ENCODE measurements at places on chromosomes 11 and 22. TPM values are rescaled to one million over a fixed set of nuclear protein-coding genes. Genes with fewer than 3 reads are reported as not detected.
A peak's percentile ranks its signal among the peaks of the same experiment; 100 is the strongest.

GRCh38 chr11:1292018-1292643, 17.3 kb downstream of the TOLLIP start:
- H3K36me3 ChIP-seq, result peaks cover 60% of the 10 kb centered on the region
- H3K27ac ChIP-seq, result no peak overlapping the region
- no peak overlapping the region for H3K4me3 ChIP-seq
- DNase-seq, result no peak

PRAME gene
- total RNA-seq, result not detected

SEC14L3 gene
- total RNA-seq, result not detected

DNA sequence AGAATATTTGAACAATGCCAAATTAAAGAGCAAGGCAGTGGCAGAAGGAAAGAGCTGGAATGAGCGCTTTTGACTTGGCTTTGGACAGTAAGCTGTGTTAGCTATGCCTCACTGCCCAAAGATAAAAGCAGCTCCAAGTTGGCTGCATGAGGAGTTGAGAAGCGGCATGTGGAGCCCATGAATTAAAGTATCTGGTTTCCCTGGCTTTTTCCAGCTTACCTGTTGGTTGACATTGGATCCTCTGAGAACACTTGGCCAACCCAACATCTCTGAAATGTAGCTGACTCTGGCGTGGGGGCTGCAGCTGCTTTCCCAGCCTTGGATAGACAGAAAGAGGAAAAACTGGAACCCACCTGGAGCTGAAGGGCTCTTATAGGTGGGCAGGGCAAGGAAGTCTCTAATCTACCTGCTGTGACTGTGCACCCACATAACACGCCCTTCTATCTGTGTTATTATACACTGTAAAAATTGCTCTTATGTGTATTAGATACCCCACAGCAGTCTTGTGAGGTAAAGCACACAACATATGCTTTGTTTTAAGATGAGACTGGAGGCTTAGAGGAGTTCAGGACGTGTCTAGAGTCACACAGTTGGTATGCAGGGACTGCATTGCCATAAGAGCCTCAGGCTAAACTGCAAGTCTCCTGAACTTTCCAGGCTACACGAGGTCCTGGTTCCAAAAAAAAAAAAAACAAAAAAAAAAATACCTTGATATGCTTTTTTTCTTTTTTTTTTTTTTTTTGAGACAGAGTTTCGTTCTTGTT, 5.8 kb downstream of the UBASH3B start:
- no peak overlapping the region for H3K27ac ChIP-seq
- H3K36me3 ChIP-seq, result no peaks in the 10 kb centered on the region
- no peaks in the 10 kb centered on the region for H3K27me3 ChIP-seq
- H3K4me3 ChIP-seq, result no peak overlapping the region
- no peak for DNase-seq
- H3K4me1 ChIP-seq, result peaks cover 9% of the 10 kb centered on the region

DNA sequence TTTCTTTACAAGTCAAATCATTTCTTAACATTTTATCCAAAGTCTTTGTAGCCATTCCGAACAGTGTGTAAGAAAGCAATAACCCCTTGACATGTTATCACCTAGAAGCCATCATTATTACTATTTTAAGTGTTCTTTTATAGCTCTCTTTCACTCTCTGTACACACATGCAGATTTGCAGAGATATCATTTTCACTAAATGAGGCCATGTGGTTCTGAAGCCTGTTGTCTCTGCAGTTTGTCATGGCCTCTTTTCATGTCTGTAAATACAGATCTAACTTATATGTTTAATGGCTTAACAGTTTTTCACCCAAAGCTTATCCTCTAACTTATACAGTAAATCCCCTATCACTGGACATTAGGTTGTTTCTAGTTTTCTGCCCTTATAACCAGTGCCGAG, 166.8 kb downstream of the MYO18B start:
- no peak overlapping the region for H3K27ac ChIP-seq
- DNase-seq, result no peak
- H3K4me1 ChIP-seq, result no peaks in the 10 kb centered on the region
- H3K4me3 ChIP-seq, result no peak overlapping the region
- no peaks in the 10 kb centered on the region for H3K36me3 ChIP-seq
- no peaks in the 10 kb centered on the region for H3K27me3 ChIP-seq

DNA sequence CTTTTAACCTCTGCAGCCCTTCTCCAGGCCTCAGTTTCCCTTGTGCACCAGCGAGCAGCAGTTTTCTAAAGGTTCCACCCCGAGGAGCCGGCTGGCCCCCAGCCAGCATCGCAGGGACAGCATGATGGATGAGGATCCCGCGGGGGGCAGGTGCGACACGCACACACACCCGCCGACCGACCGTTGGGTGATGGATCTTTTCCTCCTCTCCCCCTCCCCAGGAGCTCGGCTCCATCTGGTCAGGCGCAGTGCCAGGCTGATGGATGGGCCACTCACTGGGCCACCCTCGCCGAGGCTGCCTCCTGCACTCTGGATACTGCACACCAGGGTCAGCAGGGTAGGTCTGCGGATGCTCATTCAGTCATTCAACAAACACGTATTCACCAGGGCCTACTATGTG, 12.8 kb upstream of the CABP7 start:
- no peaks in the 10 kb centered on the region for H3K36me3 ChIP-seq
- peaks cover 8% of the 10 kb centered on the region for H3K4me1 ChIP-seq
- DNase-seq, result no peak
- H3K4me3 ChIP-seq, result no peak overlapping the region

- DNase-seq, result no peak
- no peaks in the 10 kb centered on the region for H3K4me1 ChIP-seq
- H3K27ac ChIP-seq, result no peak overlapping the region
- H3K27me3 ChIP-seq, result no peaks in the 10 kb centered on the region
Measured at GRCh38 chr11:77503006-77503405, 29.1 kb upstream of the PAK1 start.

MAPK11 gene
- 9.0 TPM for total RNA-seq

GRCh38 chr11:94794287-94795168, 26.4 kb downstream of the AMOTL1 start:
- H3K27me3 ChIP-seq, result no peaks in the 10 kb centered on the region
- H3K4me1 ChIP-seq, result peaks cover 90% of the 10 kb centered on the region
- H3K4me3 ChIP-seq, result no peak overlapping the region
- peak overlapping the region; percentile 49 for H3K27ac ChIP-seq
- no peak for DNase-seq

- H3K4me3 ChIP-seq, result no peak overlapping the region
- no peak for DNase-seq
- H3K27me3 ChIP-seq, result no peaks in the 10 kb centered on the region
- H3K4me1 ChIP-seq, result peaks cover 8% of the 10 kb centered on the region
- no peaks in the 10 kb centered on the region for H3K36me3 ChIP-seq
Measured at GRCh38 chr11:73228268-73229134, 10.4 kb downstream of the P2RY2 start.

GRCh38 chr22:24146791-24147353, 34.4 kb upstream of the SUSD2 start:
- no peak for DNase-seq
- peak overlapping the region; percentile 24 for H3K4me3 ChIP-seq
- peak overlapping the region; percentile 80 for H3K27ac ChIP-seq
- H3K27me3 ChIP-seq, result no peaks in the 10 kb centered on the region

- H3K27ac ChIP-seq, result no peak overlapping the region
- no peaks in the 10 kb centered on the region for H3K4me1 ChIP-seq
- H3K4me3 ChIP-seq, result no peak overlapping the region
- DNase-seq, result no peak
Measured at GRCh38 chr11:90536301-90536700, 313.5 kb upstream of the CHORDC1 start.

DNA sequence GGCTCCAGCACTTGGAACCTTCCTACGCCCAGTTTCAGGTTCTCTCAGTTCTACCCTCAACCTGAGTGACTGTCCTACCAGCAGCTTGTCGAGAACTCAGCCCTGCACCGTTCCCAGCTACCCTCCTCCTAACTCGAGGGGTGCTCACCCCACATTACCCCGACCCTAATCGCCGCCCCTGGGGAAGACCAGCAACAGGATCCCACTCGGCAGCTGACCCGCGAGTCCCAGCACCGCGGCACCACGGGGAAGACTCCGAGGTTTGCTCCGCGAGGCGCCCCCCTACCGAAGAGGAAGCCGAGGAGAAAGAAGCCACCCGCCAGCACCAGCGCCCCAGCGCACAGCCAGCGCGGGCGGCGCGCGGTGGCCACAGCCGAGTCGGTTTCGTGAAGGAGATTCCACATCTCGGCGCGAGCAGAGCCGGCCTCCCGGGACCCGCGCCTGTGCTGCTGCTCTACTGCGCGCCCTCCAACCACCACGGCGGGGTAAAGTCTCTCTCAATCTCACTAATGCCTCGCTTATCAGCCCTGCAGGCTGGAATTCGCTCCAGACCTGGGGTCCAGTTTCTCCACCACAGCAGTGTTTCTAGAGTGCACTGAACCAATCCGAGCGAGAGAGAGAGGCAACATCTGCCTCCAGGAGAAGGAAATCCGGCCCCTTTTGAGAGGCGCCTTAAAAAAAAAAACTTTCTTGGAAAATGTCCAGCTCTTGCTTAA, at the start of gene FOLH1:
Gene FOLH1, minus strand, starts transcription at position 597 of the 716 bp plus-strand sequence. Its CDS starts 193 bp downstream, at position 404.
- H3K36me3 ChIP-seq, result no peaks in the 10 kb centered on the region
- no peak for DNase-seq
- H3K4me3 ChIP-seq, result peak within 1 kb of the TSS; percentile 46
- H3K27ac ChIP-seq, result no peak within 1 kb of the TSS
- no peaks in the 10 kb centered on the region for H3K27me3 ChIP-seq

GRCh38 chr11:15910761-15911160, 445.6 kb downstream of the SOX6 start:
- no peaks in the 10 kb centered on the region for H3K36me3 ChIP-seq
- no peak for DNase-seq
- no peaks in the 10 kb centered on the region for H3K4me1 ChIP-seq
- H3K27me3 ChIP-seq, result peaks cover 4% of the 10 kb centered on the region
- no peak overlapping the region for H3K4me3 ChIP-seq

DNA sequence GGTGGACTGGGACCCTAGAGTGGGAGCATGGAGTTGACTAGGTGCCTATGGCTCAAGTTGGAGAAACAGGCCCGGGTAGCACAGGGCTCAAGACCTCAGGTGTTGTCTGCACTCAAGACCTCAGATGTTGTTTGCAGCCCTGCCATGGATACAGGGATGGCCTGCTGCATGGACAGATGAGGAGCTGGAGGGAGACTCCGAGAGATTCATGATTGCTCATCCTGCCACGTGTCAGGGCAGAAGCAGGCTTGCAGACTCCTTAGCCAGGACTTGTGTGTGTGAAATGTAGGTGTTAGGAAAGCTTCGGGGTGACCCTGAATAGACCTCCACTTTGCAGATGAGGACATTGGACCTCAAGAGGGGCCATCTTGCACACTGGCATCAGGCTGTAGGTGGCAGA, 921 bp downstream of the CCDC116 start:
- DNase-seq, result no peak
- H3K4me1 ChIP-seq, result peaks cover 11% of the 10 kb centered on the region

TEX54 gene
- total RNA-seq, result not detected

MPPED1 gene
- total RNA-seq, result not detected

GRCh38 chr11:76620489-76620888, 50.1 kb downstream of the LRRC32 start:
- H3K27ac ChIP-seq, result no peak overlapping the region
- peaks cover 22% of the 10 kb centered on the region for H3K4me1 ChIP-seq
- no peak for DNase-seq
- no peaks in the 10 kb centered on the region for H3K27me3 ChIP-seq
- H3K36me3 ChIP-seq, result no peaks in the 10 kb centered on the region
- no peak overlapping the region for H3K4me3 ChIP-seq

IL17REL gene
- not detected for total RNA-seq

GRCh38 chr11:81342966-81343365, 1390.7 kb downstream of the FAM181B start:
- no peak overlapping the region for H3K4me3 ChIP-seq
- H3K36me3 ChIP-seq, result no peaks in the 10 kb centered on the region
- no peak overlapping the region for H3K27ac ChIP-seq
- no peaks in the 10 kb centered on the region for H3K4me1 ChIP-seq
- no peak for DNase-seq
- H3K27me3 ChIP-seq, result no peaks in the 10 kb centered on the region

DNA sequence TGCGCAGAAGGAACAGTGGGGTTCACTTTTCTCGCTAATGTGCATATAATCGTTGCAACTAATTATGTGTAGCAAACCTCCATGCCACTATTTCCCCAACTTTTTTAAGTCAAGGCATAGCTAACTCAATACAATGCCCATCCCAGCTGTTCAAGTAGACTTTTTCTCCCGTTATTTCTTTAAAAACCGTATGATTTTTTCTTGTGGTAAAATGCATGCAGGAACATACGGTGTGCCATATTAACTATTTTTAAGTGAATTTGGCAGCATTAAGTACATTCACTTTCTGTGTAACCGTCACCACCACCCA, 2.8 kb upstream of the DUSP8 start:
- no peak overlapping the region for H3K4me3 ChIP-seq

GRCh38 chr11:35313066-35313759, 106.1 kb downstream of the SLC1A2 start:
- no peaks in the 10 kb centered on the region for H3K36me3 ChIP-seq
- H3K27me3 ChIP-seq, result no peaks in the 10 kb centered on the region
- no peak for DNase-seq
- no peak overlapping the region for H3K4me3 ChIP-seq

GRCh38 chr11:76837696-76838677, 22.7 kb upstream of the ACER3 start:
- H3K27ac ChIP-seq, result no peak overlapping the region
- peaks cover 24% of the 10 kb centered on the region for H3K4me1 ChIP-seq
- DNase-seq, result no peak
- H3K4me3 ChIP-seq, result no peak overlapping the region
- no peaks in the 10 kb centered on the region for H3K36me3 ChIP-seq

DNA sequence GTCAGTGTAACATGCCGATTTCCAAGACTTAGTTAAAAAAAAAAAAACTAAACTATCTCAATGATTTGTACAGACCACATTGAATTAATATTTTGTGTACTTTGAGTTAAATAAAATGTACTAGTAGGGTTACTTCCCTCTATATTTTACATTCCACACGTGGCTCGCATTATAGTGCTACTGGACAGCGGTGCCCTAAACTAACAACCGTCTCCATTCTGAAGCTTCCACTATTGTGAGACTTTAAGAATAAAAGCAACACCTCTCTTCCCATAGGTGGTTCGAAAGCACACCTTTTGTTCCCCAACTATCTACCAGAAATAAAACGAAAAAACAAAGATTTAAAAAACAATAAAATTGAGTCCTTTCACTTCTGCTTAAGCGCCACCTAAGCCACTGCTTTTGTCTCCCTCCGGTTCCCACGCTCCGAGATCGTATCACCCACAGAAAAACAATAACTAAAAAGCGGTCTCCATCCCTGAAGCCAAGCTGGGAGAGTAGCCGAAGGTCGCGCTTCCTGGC, 380 bp upstream of the TTC17 start:
- H3K4me1 ChIP-seq, result peaks cover 44% of the 10 kb centered on the region
- H3K27me3 ChIP-seq, result no peaks in the 10 kb centered on the region
- no peak for DNase-seq
- H3K27ac ChIP-seq, result peak overlapping the region; percentile 86

DNA sequence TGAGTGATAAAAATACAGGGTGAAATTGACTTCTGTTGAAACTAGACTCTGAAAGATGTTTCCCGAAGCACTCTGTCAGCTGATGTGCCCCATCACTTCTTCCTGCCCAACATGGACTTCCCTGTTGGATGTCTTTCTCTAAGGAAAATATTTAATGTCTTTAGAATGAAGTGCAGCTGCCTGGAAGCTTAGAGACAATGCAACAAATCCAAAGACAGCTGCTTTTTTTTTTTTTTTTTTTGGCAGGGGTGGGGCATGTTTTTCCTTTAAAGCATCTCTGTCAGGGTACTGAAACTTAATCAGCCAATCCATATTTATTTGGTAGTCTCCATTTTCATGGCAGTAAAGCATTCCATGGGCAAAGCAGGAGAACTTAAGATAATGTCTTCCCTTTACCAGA, 5.9 kb downstream of the JAM3 start:
- no peaks in the 10 kb centered on the region for H3K27me3 ChIP-seq
- H3K27ac ChIP-seq, result peak overlapping the region; percentile 2
- no peak overlapping the region for H3K4me3 ChIP-seq
- peaks cover 49% of the 10 kb centered on the region for H3K4me1 ChIP-seq
- H3K36me3 ChIP-seq, result no peaks in the 10 kb centered on the region

Measured in esophagus muscularis mucosa (tissue), 4 donors.